ENCODE measurements at places on chromosomes 1 and 21.

GRCh38 chr21:37071561-37072273 lies 1.2 kb downstream of the PIGP start:
- DNase-seq: no peak

DNA sequence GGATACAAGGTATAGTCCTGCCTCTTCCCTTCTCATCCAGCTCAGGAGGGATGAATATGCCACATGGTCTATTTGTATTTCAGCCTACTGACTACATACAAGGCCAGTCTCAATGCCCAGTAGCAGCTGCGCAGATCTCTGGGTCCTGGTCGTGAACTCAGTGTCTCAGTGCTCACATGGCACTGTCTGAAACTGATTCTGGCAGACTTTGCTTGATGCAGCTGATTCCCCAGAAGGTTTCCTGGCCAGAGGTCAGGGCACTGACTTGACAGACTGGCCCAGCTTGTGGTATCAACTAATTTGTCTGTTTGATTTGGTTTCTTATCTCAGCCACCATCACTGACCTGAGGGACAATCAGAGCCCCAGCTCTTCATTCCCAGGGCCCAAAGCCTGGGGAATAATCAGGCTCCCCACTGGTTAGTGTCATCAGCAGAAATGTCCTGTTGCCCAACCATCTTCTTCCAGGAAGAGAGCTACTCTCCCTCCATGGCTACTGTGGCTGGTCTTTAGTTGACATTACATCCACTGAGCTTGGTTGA lies 7.5 kb upstream of the SPRR4 start:
- no peak for DNase-seq

DNA sequence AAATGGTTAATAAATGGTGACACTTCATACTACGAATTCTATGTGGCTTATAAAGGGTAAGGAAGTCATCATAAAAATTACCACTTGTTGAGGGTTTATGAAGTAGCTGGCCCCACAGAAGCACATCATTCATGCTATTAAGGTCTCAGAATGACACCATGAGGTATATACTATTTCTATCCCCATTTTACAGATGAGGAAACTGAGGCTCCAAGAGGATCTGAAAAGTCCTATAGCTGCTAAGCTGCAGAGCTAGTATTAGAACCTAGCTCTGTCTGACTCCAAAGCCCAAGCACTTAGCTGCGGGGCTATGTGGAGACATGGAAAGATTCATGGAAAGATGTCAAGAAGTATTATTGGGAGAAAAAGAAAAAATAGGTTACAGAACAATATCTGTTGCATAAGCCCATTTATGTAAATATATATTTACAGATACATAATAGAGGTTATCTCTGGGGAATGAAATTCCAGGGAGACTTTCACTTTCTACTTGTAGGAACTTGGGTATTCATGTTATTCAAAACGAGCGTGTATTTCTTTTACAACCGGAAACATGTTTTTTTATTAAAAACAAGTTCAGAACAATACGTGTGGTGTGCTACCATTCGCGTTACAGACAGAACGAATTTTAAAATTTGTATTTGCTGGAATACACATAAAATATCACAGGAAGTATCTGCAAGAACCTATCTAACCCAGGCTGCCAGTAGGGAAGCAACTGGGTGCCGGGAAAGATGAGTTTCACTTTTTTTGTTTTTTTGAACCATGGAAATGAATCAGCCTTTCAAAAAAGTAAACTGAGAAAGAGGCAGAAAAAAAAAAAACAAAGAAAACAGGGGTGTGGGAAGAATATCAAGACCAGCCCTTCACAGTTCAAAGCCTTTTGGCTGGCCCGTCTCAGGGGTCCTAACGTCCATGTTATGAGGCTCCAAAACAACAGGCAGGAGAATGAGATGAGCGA lies 13.4 kb downstream of the SPOCD1 start:
- no peak for DNase-seq

DNA sequence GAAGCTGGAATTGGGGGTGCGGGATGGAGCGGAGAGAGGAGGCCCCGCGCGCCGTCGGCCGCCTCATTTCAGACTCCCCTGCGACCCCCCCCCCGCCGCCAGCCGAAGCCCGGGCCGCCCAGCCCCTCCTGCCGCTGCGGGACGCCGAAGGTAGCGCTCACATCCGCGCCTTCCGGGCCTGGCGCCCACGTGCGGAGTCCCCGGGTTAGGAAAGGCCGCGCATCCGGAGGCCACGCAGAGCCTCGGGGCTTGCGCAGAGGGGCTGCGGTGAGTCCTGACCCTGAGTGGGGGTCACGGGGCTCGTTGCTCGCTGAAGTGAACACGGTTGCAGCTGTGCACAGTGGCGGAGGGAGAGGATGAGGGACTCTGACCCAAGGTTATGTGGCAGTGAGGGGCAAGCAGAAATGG lies 552 bp upstream of the ZNF496 start:
- DNase-seq: peak; percentile 43

DNA sequence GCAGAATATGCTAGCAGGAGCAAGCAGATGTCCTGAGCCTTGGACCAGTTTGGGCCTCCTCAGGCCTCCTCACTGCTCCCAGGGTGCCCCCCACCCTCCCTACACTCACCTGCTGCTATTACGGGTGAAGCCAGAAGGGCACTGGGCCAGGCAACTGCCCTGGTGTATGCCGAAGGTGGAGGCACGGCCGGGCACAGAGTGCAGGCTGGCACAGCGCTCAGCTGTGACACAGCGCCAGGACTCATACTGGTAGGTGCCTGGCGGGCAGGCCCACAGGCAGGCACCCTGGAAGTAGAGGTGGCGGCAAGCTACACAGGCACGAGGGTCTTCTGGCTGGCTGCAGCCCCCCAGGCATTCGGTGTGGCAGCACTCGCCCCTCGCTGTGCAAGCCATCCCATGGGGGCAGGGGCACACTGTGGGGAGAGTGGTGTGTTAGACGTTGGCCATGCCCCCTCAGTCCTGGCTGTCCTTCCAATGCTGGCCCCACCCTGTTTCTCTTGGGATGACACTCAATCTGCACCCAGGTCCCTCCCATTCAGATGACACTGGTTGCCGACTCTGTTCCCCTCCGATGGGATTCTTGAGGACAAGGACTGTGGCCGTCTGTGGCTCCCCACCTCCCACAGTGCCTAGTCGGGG lies 7.0 kb downstream of the INSRR start:
- DNase-seq: no peak

GRCh38 chr1:76503100-76503499 lies 364.2 kb upstream of the ST6GALNAC5 start:
- DNase-seq: no peak

DNA sequence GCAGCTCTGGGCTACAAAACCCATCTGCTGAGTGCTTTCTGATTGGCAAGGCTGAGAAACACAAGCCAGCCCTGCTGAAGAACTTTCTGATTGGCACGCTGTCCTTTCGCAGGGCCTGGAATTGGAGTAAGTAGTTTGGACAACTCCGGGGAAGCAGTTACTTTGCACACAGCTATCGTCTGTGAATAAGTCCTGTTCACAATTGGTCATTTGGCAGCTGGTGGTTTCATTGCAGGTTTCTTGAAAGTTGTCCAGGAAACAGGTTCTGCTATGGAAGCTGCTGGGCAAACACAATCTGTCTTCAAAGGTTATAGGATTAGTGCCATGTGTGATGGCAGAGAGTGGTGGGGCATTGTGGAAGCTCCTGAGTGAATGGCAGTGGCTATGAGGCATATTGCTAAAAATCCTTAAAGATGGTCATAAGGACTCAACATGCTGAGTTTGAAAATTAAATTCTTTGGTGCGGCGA lies at the start of gene KRTAP27-1:
Gene KRTAP27-1, minus strand, starts transcription at position 419 of the 469 bp plus-strand sequence. Its CDS starts 26 bp downstream, at position 393.
- no peak for DNase-seq

GRCh38 chr1:229570891-229571516 lies 12.5 kb upstream of the ABCB10 start:
- no peak for DNase-seq
